ENCODE measurements at places on chromosomes 12 and 14. TPM values are rescaled to one million over a fixed set of nuclear protein-coding genes. Genes with fewer than 3 reads are reported as not detected.

AICDA gene
- not detected for total RNA-seq

HVCN1 gene
- 6.9 TPM for total RNA-seq

ASCL1 gene
- total RNA-seq = 0.49 TPM

SLC4A8 gene
- total RNA-seq = 0.40 TPM

TCL1A gene
- not detected for total RNA-seq

TMEM106C gene
- 86.2 TPM for total RNA-seq

KRT5 gene
- total RNA-seq = not detected

RFLNA gene
- total RNA-seq = 0.40 TPM

Measured in thyroid gland (tissue), 4 donors.